NCI-H345 (cell line): ENCODE measurements at places on chromosomes 6 and 20.
A peak's percentile ranks its signal among the peaks of the same experiment; 100 is the strongest.

DNA sequence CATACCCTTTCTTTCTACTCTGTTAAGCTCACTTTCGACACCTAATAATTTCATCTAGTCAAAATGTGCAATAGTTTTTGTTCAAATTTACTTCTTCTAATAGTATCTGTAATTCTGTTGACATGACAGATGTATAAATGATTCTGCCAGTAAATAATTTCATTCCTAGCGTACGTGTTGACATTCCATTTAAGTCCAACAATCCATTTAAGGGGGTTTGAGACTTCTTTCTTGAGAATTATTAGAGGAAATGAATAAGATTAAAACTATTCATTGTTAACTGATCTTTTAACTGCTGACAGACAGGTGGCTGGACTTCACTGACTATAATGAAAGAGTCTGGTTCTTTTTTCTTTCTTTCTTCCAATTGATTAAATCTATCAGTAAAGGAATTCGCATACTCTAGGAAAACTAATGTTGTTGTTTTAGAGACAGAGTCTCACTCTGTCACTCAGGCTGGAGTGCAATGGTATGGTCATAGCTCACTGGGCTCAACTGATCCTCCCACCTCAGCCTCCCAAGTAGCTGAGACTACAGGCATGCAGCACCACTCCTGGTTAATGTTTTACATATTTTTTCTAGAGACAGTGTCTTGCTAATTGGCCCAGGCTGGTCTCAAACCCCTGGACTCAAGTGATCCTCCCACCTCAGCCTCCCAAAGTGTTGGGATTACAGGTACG lies 55.9 kb downstream of the MAP3K5 start:
- no peak for DNase-seq

DNA sequence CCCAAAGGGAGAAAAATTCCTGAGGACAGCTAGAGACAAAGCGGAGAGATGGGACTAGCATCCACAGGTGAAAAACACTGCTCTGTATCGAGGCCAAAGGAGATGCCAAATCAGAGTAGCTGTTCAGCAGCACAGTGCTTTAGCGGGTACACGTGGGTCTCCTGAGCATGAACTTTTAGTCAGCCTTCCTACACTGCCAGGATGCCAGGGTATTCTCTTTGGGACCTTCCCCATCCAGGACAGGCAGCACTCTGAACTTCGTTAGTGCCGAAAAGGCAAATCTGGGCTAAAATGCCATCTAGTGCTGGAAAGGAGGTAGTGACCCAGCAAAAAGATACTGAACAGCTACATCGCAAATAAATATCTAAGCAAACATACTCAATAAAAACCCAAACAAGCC lies 64.9 kb downstream of the C6orf58 start:
- peak; percentile 22 for DNase-seq

GRCh38 chr6:160198606-160199211 lies 59.9 kb downstream of the SLC22A2 start:
- DNase-seq: no peak

GRCh38 chr6:12537389-12537788 lies 179.2 kb upstream of the PHACTR1 start:
- no peak for DNase-seq

- no peak for DNase-seq
Observed at GRCh38 chr6:160077526-160077925, 44.1 kb upstream of the SLC22A1 start.

DNA sequence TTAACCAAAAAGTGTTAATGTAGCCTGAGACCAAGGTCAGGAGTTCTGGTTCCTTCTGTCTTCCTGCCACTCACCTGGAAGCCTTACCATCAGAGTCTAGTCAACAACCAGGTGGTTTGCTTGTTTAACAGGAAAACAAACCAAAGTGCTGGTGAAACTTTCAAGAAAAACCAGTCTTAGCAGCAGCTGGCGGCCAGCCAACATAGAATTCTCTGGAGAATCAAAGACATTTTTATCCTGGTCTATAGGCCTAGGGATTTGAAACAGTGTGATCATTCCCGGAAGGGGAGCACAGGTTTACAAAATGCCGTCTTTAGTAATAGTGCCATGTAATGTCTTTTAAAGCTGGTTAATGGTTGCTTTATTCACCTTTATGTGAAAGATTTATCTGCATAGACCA lies 146.6 kb upstream of the AKIRIN2 start:
- no peak for DNase-seq

DNA sequence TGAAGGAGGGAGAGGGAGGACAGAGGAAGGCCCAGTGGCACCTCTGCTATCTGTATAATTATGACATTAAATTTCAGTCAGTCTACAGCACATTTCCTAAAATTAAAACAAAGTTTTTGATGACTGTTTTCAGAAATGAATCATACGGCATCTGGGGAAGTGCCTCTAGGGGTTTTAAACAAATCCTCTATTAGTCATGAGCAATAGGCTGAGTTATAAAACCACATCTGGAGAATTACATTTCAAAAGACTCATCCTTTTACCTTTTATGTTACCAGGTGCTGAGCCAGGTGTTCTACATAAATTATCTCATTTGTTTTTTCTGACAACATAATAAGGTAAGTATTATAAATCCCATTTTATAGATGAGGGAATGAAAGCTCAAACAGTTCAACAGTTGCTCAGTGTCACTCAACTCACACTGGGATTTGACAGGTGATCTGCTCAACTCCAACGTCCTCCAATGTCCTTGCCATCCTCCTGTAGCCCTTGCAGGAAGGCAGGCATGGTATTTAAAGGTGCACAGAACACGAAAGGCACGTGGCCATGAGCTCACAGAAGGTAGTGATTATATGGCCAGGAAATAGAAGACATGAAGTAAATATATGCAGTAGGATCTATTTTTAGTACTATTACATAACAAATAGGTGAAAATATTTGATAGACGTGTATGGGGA lies 184.2 kb upstream of the MAN1A1 start:
- DNase-seq: no peak

DNA sequence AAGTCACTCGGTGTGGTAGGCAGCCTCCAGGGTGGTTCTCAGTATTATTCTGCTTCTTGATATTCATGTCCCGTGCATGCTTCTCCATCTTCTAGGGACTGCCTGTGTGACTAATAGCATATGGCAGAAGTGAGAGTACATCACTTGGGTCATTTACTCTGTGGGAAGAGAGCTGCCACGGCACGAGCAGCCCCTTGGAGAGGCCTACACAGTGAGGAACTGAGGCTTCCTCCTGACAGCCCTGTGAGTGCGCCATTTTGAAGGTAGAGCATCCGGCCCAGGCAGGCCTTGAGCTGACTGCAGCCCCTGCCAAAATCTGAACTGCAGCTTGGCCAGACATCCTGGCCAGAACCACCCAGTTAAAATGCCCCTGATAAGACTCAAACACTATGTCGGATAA lies 17.3 kb upstream of the MCUR1 start:
- no peak for DNase-seq

- DNase-seq: no peak
Observed at GRCh38 chr6:106872049-106872448, 102.5 kb downstream of the CD24 start.

DNA sequence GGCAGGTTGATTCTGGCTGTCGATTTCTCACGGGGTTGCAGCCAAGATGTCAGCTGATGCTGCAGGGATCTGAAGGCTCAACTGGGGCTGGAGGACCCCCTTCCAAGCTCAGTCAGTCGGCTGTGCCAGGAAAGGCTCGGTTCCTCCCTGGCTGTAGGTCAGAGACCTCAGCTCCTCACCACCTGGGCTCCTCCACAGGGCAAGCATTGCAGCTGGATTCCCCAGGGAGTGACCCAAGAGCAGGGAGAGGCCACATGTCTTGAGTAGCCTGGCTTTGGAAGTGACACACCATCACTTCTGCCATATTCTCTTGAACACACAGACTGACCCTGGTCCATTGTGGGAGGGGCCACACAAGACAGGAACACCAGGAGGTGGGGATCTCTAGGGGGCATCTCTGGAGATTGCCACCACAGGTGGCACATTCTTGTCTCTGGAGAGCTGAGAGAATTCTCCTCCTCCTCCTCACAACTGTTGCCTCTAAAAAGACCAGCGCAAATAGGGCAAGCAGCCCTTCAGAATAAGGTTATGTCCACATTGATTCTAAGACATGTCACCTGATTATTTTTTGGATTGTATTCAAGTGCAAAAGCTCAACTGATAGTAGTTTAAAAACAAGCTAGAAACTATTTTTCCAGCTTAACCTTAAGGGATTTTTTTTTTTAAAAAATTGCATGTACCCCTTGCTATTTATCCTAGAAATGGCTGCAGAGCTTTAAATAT lies 270.5 kb downstream of the NRN1 start:
- no peak for DNase-seq

- no peak for DNase-seq
Observed at GRCh38 chr6:122068291-122068769, 331.1 kb upstream of the HSF2 start.

DNA sequence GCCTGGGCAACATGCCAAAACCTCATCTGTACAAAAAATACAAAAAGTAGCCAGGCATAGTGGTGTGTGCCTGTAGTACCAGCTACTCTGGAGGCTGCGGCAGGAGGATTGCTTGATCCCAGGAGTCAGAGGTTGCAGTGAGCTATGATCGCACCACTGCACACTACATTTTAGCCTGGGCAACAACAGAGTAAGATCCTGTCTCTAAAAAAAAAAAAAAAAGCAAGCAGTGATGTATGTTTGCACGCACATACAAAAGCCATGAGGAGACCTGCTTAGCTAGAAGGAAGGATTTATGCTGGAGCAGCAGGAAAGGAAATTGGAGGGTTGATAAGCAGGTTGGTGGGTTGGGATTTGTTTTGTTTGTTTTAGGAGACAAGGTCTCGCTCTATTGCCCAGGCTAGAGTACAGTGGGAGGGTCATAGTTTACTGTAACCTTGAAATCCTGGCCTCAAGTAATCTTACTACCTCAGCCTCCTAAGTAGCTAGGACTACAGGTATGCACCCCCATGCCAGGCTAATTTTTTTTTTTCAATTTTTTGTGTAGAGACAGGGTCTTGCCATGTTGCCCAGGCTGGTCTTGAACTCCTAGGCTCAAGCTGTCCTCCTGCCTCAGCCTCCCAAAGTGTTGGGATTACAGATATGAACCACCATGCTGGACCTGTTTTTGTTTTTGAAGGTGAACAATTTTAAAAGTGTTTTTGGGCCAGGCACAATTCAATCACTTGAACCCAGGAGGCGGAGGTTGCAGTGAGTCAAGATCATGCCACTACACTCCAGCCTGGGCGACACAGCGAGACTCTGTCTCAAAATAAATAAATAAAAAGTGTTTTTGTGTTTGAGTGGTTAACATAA lies 4.0 kb downstream of the ZSWIM3 start:
- peak; percentile 85 for DNase-seq

GRCh38 chr6:111605100-111605751 lies 452 bp downstream of the TRAF3IP2 start:
- peak; percentile 45 for DNase-seq

GRCh38 chr6:44133981-44134711 lies 6.8 kb downstream of the TMEM63B start:
- no peak for DNase-seq

DNA sequence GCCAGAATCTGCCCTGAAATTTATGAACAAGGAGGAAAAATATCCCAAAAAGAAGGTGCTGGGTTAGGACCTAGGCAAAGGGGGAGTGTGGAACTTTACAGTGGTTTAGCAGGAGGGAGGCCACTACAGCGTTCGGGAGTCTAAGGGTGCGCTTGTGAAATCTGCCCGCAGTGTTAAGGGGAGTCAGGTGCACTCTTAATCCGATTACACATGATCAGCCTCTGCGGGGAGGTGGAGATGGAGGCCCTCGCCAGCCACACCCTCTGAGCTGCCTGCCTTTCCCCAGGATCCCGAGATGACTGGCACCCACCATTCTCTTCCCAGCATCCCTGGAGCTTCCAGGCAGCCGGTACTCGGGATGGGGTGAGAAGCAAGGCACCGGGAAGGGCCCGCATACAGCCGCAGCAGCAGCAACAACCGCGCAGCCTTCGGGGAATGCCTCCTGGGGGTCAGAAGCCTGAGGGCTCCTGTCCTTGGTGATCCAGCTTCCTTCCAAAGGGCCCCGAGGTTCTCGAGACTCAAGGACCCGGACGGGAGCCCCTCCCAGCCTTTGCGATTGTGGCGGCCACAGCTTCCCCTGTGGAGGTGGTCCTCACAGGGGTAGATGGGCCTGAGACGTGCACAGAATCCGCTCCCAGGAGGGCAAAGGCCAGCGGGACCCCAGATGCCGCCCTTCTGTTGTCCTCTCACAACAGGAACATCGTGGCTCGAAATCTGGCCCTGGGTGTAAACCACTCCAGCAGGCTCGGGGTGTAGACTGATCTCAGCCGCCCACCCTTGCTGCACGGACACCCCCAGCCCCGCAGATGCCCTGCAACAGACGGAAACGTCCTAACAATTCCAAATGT lies 57.3 kb upstream of the CST7 start:
- no peak for DNase-seq

DNA sequence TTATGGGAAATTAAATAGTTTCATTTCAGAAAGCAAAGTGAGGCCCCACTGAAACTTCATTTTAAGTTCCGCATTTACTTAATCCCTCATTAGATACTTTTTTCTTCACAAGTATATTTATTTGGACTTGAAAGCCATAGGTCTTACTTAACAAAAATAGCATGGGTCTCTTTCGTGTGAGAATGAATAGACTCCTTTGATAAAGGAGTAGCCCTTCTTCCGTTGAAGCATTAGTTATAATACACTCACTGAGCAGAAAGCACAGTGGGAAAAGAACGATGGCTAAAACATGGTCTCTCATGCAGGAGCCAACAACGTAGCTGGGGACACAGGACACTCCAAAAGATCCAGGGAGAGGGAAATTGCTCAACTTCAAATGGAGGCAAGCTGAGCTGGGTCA lies 130.4 kb downstream of the SLC23A2 start:
- no peak for DNase-seq

- DNase-seq: no peak
Observed at GRCh38 chr6:57222743-57223077, 603 bp upstream of the RAB23 start.

GRCh38 chr6:52183131-52183713 lies 3.0 kb upstream of the IL17A start:
- DNase-seq: no peak

- DNase-seq: no peak
Observed at GRCh38 chr6:154356113-154356512, 490 bp downstream of the IPCEF1 start.

GRCh38 chr6:83378621-83379388 lies 52.0 kb downstream of the ME1 start:
- no peak for DNase-seq

DNA sequence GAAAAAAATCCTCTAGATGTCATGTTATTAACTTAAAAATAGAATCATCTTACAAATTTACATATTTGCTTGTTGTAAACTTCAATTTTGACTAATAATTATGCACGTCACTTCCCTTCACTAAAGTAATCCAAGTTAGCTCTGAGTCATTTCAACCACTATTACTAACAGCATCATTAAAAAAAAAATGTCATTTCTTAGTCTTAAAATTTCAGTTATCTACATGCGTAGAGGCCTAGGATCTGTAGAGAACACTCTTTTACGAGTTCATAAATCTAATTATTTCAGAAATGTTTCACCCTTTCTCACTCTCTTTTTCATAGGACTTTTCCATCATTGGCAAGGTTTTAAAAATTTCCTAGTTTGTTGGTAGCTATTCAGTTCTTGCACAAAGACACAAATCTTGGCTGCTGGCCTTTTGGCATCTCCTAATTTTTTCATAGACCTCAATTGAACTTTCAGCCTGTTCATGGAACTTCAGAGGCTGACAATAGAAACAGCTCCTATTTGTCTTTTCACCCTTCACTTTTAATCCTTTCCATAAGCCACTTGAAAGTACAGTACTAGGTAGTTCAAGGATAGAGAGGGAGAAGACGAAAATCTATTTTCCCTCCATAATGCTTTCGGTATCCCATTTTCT lies 61.5 kb downstream of the OGFRL1 start:
- no peak for DNase-seq

GRCh38 chr6:147157930-147158329 lies 46.3 kb upstream of the STXBP5 start:
- DNase-seq: no peak

GRCh38 chr20:52624281-52624680 lies 347.9 kb upstream of the TSHZ2 start:
- DNase-seq: no peak
